ENCODE measurements at places on chromosomes 7 and 10. TPM values are rescaled to one million over a fixed set of nuclear protein-coding genes. Genes with fewer than 3 reads are reported as not detected.

GRCh38 chr7:141151746-141152145 lies 77.9 kb downstream of the TMEM178B start:
- H3K4me1 ChIP-seq = no peaks in the 10 kb centered on the region
- H3K4me3 ChIP-seq = no peak overlapping the region
- no peaks in the 10 kb centered on the region for H3K36me3 ChIP-seq
- DNase-seq = no peak
- no peaks in the 10 kb centered on the region for H3K27me3 ChIP-seq

DNA sequence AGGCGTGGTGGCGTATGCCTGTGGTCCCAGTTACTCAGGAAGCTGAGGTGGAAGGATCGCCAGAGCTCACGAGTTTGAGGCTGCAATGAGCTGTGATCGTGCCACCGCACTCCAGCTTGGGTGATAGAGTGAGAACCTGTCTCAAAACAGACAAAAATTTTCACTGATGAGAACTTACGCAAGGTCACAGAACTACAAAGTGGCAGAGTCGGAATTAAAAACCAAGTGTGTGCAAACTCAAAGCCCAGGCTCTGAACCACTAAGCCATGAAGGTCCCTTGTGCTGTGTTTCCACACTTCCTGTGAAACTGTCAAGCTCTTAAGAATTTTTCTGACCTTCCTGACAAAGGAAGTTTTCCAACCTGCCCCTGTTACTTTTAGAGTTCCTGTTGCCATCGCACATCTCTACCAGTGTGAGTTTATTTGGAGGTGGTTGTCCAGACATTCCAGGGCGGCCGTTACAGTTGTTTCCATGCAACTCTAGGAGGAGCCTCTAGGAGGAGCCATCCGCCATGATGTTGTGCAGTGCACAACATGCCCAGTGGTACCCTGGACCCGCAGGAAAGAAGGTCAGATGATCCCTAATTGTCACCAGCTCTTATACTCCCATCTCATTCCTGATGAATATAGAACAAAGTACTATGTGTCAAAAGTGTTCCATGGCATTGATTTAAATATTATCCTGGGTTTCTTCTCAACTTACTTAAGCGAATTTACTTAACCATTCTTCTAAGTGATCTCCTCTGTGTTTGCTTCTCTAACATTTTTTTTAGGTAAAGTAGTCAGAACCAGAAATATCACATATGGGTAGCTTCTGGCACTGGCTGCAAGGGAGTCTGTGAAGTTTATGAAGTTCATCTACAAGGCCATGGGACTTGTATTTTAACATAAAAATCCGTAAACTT lies 49.0 kb upstream of the LYZL1 start:
- DNase-seq = peak; percentile 51
- H3K36me3 ChIP-seq = no peaks in the 10 kb centered on the region
- H3K4me3 ChIP-seq = no peak overlapping the region
- H3K4me1 ChIP-seq = peaks cover 42% of the 10 kb centered on the region
- H3K27me3 ChIP-seq = no peaks in the 10 kb centered on the region

DNA sequence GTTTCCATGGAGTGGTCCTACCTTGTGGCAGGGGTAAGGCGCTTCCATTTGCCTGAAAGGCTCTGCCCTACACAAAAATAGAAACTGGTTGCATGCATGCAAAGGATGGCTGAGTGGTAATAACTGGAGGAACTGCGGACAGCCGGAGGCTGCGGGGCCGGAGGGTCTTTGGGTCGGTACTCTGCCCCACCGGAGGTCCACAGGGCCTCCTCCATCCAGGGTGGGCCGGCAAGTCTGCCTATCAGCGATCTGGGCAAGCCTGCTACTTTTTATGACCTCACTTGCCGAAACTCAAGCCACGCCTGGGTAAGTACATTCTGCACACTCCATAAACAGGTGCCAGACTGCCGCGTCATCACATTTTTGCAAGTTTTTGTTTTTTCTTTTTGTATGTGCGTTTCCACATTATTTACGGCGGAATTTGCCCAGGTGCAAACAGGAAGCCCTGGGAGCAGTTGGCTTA lies 30.0 kb downstream of the TACC2 start:
- no peaks in the 10 kb centered on the region for H3K4me1 ChIP-seq
- no peak overlapping the region for H3K27ac ChIP-seq
- no peak overlapping the region for H3K4me3 ChIP-seq
- H3K36me3 ChIP-seq = no peaks in the 10 kb centered on the region

FRG2B gene
- not detected for polyA plus RNA-seq

DGKI gene
- 61.4 TPM for polyA plus RNA-seq

Measured in cardiac muscle cell (in vitro differentiated cells and primary cell).